ENCODE measurements at places on chromosomes 4 and X.
A peak's percentile ranks its signal among the peaks of the same experiment; 100 is the strongest.

- no peaks in the 10 kb centered on the region for H3K36me3 ChIP-seq
- H3K4me3 ChIP-seq: no peak overlapping the region
- no peaks in the 10 kb centered on the region for H3K27me3 ChIP-seq
- no peaks in the 10 kb centered on the region for H3K4me1 ChIP-seq
Measured at GRCh38 chr4:19329631-19330030, 922.1 kb upstream of the SLIT2 start.

GRCh38 chr4:81211956-81212355 lies 3.1 kb downstream of the PRKG2 start:
- H3K4me3 ChIP-seq: no peak overlapping the region
- no peaks in the 10 kb centered on the region for H3K36me3 ChIP-seq
- no peak for ATAC-seq
- peaks cover 4% of the 10 kb centered on the region for H3K4me1 ChIP-seq
- peaks cover 12% of the 10 kb centered on the region for H3K27me3 ChIP-seq

DNA sequence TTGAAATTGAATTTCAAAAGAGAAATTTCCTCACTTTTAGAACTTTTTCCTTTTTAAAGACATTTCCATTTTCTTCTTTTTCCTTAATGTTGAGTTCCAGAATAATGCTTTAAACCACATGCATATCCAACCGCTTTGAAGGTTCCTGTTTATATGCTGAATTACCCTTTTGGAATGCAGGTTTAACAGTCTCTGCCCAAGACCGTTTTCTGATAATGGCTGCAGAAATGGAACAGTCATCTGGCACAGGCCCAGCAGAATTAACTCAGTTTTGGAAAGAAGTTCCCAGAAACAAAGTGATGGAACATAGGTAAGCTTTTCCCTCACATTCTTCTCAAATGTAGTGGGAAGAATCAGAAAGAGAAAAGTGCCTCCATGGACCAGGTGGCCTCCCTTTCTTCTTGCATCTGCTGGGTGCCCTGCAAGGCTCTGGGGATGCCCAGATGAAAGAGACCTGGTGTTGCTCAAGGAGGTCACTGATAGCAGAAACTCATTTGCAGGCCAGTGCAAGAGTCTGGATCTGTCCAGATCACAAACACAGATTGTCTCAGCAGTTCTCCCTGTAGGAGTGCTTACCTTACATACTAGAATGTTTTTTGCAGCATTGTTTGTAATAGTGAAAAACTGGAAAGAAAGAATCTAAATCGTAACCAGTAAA lies 42.9 kb downstream of the MOSPD2 start:
- H3K4me3 ChIP-seq: no peak overlapping the region
- H3K4me1 ChIP-seq: no peaks in the 10 kb centered on the region
- H3K36me3 ChIP-seq: peaks cover 30% of the 10 kb centered on the region
- H3K27ac ChIP-seq: no peak overlapping the region
- no peak for ATAC-seq

DNA sequence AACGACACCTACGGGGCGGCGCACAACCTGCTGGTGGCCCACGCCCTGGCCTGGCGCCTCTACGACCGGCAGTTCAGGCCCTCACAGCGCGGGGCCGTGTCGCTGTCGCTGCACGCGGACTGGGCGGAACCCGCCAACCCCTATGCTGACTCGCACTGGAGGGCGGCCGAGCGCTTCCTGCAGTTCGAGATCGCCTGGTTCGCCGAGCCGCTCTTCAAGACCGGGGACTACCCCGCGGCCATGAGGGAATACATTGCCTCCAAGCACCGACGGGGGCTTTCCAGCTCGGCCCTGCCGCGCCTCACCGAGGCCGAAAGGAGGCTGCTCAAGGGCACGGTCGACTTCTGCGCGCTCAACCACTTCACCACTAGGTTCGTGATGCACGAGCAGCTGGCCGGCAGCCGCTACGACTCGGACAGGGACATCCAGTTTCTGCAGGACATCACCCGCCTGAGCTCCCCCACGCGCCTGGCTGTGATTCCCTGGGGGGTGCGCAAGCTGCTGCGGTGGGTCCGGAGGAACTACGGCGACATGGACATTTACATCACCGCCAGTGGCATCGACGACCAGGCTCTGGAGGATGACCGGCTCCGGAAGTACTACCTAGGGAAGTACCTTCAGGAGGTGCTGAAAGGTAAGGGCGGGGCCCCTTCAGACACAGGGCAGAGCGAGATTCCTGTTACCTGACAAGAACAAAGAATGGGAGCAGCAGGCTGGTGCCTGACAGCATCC lies 11.7 kb downstream of the RPL9 start:
- no peaks in the 10 kb centered on the region for H3K27me3 ChIP-seq
- H3K4me3 ChIP-seq: peak overlapping the region; percentile 72
- H3K27ac ChIP-seq: peak overlapping the region; percentile 86
- peaks cover 12% of the 10 kb centered on the region for H3K36me3 ChIP-seq
- peak; percentile 95 for ATAC-seq
- peaks cover 25% of the 10 kb centered on the region for H3K4me1 ChIP-seq

- no peaks in the 10 kb centered on the region for H3K27me3 ChIP-seq
- H3K4me1 ChIP-seq: no peaks in the 10 kb centered on the region
- no peak overlapping the region for H3K27ac ChIP-seq
- H3K4me3 ChIP-seq: no peak overlapping the region
- H3K36me3 ChIP-seq: peaks cover 51% of the 10 kb centered on the region
- ATAC-seq: no peak
Measured at GRCh38 chr4:153593161-153593560, 90.9 kb upstream of the TLR2 start.

DNA sequence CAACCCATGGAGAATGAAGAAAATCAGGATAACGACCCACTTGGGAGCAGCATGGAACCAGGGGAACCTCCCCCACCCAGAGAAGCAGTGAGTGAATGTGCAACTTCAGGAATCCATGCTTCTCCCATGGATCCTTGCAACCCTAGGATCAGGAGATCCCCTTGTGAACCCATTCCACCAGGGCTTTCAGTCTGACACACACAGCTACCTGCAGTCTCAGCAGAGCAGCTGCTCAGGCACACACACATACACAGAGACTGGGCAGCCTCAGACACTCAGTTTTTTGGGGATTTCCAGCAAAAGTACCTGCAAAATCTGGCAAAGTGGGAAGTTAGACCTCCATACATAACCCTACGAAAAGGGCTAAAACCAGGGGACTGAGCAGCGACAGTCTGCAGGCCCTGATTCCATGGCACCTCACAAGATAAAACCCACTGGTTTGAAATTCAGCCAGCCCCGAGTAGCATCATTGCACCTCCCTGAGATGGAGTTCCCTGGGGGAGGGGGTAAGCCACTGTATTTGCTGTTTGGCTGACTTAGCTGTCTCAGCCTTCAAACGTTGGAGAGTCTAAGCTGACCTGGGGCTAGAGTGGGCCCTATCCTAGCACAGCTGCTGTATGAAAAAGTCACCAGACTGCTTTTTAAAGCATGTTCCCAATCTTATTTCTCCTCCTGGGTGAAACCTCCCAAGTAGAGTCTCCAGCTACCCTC lies 737.5 kb upstream of the NDST4 start:
- no peaks in the 10 kb centered on the region for H3K4me1 ChIP-seq
- no peak overlapping the region for H3K27ac ChIP-seq
- H3K36me3 ChIP-seq: no peaks in the 10 kb centered on the region
- no peaks in the 10 kb centered on the region for H3K27me3 ChIP-seq

DNA sequence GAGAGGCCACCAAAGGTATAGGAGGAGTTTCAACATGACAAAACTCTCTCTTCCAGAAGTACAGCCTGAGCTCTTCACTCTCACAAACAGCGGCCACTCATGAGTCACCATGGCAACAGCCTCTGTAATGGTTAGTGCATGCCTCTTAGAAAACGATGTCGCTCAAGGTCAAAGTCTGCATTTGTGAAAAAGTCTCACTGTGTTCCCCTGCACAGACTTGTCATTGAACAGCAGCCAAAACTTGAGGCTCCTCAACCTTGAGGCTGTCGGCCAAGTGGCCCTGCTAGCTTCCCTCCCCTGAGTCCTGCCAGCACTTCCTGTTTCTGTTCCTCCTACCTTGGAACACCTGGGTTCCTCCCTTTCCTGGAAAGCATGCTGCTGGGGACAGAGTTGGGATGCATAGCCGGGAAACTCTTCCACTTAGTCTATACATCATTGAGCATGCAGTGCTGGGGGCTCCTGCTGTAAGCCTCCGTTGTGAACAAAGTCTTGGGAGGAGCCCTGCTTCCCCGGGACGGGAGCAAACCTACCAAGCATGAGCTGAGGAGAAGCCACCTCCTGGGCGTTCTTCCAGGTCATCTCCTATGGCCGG lies 66.6 kb downstream of the ING2 start:
- no peak for ATAC-seq
- H3K36me3 ChIP-seq: no peaks in the 10 kb centered on the region
- H3K4me1 ChIP-seq: peaks cover 5% of the 10 kb centered on the region
- H3K27ac ChIP-seq: no peak overlapping the region

DNA sequence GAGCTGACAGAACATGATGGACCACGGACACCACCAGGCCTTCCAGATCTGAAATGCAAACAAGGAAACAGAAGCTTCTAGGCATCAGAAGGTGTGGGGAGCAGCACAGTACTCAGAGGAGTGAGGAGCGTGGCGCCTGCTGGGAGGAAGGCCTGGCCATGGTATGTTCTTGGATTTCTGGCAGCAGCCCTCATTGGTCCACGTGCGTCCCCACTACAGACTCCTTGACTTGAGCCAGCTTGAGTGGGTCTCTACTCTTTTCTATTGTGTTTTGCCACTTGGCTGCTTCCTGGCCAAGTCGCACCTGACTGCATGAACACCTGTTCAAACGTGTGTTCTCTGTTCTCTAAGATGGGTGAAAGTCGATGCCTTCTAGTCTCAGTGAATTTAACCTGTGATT lies 18.0 kb downstream of the ZNF275 start:
- H3K4me1 ChIP-seq: no peaks in the 10 kb centered on the region
- peaks cover 47% of the 10 kb centered on the region for H3K36me3 ChIP-seq
- H3K4me3 ChIP-seq: no peak overlapping the region
- H3K27ac ChIP-seq: no peak overlapping the region

- H3K4me1 ChIP-seq: no peaks in the 10 kb centered on the region
- H3K36me3 ChIP-seq: no peaks in the 10 kb centered on the region
- no peak for ATAC-seq
- H3K27me3 ChIP-seq: no peaks in the 10 kb centered on the region
Measured at GRCh38 chr4:83993774-83994173, 457.9 kb downstream of the GPAT3 start.

- no peak overlapping the region for H3K27ac ChIP-seq
- no peak for ATAC-seq
- no peak overlapping the region for H3K4me3 ChIP-seq
Measured at GRCh38 chrX:38868941-38869401, 67.7 kb downstream of the MID1IP1 start.

DNA sequence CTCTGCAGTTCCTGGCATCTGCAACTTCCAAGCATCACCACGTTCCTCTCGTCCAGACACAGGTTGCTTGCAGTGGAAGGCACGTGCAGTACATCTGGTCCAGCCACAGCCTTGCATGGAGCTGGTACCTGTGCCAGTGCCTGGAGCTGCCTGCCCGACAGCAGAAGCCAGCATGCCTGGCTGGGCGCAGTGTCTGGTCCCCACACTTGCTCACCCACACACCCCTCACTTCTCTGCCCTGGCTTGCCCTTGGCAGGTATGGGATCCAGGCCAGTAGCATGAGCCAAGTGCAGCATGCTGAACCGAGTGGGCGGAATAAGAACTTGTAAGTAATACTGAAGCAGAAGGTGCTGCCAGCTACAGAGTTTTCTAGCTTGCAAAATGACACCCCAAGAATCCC lies 39.9 kb downstream of the SH3BGRL start:
- ATAC-seq: no peak
- H3K27me3 ChIP-seq: no peaks in the 10 kb centered on the region
- H3K36me3 ChIP-seq: peaks cover 46% of the 10 kb centered on the region
- peaks cover 18% of the 10 kb centered on the region for H3K4me1 ChIP-seq

DNA sequence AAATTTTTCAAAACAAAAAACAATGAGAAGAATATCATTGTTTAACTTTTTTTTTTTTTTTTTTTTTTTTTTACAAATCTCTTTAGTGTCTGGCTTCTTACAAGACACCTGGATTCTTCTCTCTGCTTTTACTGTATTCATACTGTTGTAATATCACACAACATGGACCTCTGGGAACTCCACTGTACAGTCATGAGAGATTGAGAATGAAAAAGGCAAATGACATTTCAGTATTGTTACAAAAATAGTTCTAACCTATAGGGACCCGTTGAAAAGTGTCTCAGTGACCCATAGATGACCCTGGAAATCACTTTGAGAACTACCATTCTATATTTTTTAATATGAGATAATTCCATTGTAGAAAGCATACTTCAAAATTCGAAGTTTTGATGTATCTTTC lies 124.4 kb downstream of the SLIT2 start:
- ATAC-seq: no peak
- no peaks in the 10 kb centered on the region for H3K36me3 ChIP-seq
- peaks cover 9% of the 10 kb centered on the region for H3K27me3 ChIP-seq
- H3K27ac ChIP-seq: no peak overlapping the region
- no peaks in the 10 kb centered on the region for H3K4me1 ChIP-seq

DNA sequence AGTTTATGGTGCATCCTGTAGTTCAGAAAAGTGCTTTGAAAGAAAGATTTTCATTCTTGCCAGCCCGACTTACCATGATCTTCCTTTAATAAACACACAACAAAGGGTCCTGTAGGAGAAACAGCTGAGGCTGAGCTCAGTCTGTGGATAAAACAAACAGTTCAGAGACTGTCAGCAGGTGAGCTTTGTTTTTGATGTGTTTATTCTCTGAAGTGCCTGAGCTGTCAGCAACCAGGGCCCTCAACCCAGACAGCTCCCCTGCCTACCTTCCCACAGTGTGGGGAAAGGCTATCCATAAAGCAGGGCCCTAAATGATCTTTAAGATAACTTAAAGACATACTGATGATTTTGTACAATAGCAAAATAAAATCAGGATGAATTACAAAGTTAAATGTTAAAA lies 459.2 kb upstream of the GALNT7 start:
- no peaks in the 10 kb centered on the region for H3K27me3 ChIP-seq
- H3K4me1 ChIP-seq: no peaks in the 10 kb centered on the region
- no peaks in the 10 kb centered on the region for H3K36me3 ChIP-seq
- no peak overlapping the region for H3K27ac ChIP-seq
- H3K4me3 ChIP-seq: no peak overlapping the region
- no peak for ATAC-seq

All from stimulated activated memory B cell treated with anti-CD40 and anti-IgM and Interleukin-4, amounts not matched to agents 10 μg/mL and 1 μg/mL and 100 μg/mL, for 72 hours (primary cell).